NCI-H524 (cell line): ENCODE measurements at places on chromosomes 13 and 19.

- no peak for DNase-seq
Measured at GRCh38 chr19:40530091-40530901, 46.4 kb upstream of the SHKBP1 start.

GRCh38 chr13:73058432-73058735, 421 bp upstream of the KLF5 start:
- DNase-seq: no peak

GRCh38 chr13:110209950-110210603, 96.9 kb downstream of the COL4A1 start:
- no peak for DNase-seq

DNA sequence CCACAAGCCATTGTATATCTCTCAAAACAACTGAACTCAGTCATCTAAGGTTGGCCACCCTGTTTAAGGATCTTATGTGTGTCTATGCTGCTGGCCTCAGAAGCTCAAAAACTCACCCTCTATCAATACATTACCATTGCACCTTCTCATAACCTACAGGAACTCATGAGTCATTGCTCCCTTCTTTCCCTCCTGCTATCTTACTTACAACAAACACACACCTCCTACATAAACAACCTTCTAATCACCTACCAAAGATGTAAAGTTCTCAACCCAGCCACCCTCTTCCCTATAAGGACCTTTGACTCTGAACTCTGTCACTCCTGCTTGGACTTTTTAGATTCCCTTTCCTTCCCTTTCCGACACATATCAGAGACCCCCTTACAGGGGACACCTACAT, 13.3 kb upstream of the ZSCAN4 start:
- DNase-seq: no peak

DNA sequence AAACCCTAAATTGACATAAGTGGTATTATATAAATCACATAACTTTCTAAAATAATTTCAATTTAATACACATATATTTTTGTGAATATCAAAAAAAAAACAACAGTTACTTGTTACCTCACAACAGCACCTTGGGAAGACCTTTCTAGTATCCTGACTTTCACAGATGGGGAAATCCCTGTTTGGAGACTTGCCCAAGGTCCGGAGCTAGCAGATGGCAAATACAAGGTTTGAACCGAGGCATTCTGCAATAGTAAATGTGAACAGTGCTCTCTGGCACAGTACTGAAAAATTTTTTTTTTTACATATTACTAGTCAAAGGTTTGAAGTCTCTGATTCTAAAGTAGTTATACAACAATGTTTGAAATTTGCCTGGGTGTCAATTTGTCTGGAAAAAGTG, 104.5 kb downstream of the SUCLA2 start:
- peak; percentile 35 for DNase-seq

DNA sequence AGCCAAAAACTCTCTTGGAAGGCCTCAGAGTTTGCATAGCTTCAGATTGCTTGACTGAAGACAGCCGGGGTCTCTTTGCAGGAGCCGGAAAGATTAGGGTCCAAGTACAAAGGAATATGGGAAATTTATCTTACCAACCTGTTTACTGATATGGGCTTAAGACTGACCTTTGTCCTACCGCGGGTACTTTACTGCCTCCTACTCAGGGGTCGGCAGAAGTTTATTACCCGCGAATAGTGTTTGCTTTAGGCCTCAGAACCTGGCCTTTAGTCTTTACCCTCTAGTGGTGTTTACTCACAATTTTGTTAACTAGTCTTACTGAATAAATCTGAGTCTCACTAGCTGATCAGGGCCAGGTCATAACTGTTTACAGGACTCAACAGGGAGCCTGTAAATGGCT, 765.4 kb upstream of the SPRY2 start:
- no peak for DNase-seq

DNA sequence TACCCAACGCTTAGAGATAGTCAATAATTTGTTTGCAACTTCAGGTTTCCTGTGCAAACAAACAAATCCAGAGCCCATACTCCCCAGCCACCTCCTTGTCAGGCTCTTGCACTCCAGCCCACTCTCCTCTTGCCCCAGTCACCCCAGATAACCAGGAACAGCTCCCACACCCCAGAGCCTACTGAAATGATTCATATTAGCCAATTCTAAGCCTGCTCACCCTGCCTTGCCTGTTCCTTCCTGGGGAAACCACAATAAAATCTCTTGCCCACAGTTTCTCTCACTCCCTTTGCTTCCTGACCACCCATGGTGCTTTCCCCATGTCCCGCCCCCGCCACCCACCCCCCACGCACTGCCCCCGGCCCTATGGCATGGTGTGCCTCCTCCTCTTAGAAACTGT, 3.8 kb upstream of the ACTL9 start:
- DNase-seq: no peak

GRCh38 chr19:6509118-6509971, 7.2 kb upstream of the TUBB4A start:
- DNase-seq: no peak

DNA sequence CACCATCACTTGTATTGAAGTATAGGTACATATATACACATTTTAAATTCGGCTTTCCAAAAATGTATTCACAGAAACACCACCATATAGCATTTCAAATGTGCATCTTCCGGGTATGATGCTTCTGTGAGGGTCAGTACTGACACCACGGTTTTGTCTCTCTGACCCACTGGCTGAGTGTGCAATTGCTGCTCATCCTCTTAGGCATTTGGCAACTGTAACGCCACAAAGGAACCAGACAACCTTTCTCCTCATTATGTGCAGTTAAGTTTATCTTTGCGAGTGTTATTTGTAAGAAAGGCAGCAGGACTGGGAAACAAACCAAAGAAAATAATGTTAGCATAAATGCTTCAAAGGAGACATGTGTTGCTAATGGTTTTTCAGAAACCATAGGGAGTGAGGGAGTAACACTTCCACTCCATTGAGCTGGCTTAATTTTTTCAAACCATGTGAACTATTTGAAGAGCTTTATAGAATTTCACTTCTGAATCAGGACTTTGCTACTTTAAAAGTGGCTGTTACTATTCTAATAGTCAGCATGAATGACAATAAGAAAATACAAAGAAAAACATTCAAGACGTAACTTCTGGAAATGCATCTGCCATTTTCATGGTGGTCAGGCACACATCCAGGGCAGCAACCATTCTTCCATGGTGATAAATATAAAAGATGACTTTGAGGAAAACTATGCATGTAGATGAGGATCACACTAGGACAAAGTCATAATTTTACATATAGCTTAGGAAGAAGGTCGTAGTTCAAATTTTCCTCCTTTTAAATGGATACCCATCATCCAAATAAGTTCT, 423.3 kb downstream of the MZT1 start:
- no peak for DNase-seq

DNA sequence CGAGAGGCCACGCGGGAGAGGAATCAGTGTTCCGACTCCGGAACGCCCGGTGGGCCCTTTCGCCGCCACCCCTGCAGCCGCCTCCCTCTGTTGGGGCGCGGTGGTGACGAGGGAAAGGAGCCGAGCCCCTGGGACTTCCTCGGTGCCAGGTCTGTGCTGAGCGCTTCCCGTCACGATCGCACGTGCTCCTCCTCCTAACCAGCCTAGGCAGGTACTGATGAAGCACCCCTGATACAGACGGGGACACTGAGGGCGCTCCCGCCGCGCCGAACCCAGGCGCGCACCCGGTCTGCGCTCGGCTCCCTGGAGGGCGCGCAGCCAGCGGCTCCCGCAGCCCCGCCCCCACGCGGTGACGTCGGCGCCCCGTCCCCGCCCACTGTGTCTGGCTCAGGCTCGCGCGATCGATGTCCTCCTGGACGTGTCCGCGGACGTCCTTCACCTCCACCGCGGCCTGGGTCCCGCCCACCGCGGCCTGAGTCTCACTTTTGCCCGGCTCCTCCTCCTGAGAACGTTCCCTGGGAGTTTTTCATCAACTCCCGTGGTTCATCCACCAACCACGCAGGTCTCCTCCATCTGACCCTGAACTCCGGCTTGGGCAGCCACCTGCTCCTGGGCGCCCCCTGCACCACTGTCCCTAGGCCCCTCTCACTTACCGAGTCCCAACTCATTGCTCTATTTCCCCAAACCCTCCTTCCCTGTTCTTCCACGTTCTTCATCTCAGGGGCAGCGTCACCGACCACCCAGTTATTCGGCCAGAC, 2.6 kb upstream of the KLK15 start:
- peak; percentile 32 for DNase-seq

- DNase-seq: no peak
Measured at GRCh38 chr13:48112896-48113755, 18.2 kb upstream of the MED4 start.

- no peak for DNase-seq
Measured at GRCh38 chr13:21047591-21048282, 13.6 kb downstream of the LATS2 start.

DNA sequence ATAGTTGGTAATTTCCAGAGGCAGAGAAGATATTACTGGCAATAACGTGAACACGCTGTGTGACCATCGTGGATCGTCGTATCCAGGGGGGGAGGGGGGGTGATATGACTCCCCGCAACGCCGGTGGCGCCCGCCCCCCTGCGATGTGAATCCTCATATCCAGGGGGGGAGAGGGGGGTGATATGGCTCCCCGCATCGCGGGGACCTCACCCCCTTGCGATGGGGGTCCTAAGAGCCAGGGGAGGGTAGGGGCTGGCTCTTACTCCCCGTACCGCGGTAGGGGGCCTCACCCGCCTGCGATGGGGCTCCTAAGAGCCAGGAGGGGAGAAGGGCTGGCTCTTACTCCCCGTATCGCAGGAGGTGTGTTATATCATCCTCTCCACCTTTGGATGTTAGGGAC, 31.3 kb upstream of the RGCC start:
- DNase-seq: no peak

DNA sequence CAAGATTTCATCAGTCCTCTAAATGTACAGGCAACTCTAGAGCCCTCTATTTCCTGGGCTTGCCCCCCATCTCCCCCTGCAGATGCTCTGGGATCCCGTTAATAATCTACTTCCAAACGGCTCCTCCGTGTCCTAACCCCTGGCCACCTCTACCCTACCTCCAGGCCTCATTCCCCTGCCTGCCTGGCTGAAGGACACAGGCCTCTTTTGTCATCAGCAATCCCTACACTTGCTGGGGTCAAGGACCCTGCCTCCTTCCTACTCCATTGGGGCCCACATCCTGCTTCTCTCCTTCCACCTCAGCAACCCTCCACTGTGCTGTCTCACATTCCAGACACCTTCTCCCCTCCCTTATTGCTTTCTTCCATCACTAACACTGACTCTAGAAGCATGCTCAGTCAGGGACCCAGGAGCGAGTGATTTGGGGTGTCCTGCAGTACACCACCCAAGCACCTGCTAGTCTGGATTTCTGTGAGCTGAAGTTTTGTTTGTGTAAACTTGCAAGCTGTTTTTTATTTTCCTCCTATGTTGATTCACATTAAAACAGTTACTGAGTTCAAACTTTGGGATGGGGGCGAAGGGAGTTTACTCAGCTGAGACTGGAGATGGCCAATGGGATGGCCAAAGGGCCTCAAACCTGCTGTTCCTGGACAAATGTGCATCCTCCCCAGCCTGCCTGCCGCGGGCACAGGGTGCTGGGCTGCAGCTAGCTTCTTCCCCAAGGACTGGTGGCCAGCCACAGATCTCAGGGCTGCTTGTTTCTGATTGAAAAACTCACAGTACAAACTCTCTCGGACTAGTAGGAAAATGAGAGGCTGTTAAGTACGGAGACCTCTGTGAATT, 314.7 kb downstream of the FOXO1 start:
- no peak for DNase-seq

DNA sequence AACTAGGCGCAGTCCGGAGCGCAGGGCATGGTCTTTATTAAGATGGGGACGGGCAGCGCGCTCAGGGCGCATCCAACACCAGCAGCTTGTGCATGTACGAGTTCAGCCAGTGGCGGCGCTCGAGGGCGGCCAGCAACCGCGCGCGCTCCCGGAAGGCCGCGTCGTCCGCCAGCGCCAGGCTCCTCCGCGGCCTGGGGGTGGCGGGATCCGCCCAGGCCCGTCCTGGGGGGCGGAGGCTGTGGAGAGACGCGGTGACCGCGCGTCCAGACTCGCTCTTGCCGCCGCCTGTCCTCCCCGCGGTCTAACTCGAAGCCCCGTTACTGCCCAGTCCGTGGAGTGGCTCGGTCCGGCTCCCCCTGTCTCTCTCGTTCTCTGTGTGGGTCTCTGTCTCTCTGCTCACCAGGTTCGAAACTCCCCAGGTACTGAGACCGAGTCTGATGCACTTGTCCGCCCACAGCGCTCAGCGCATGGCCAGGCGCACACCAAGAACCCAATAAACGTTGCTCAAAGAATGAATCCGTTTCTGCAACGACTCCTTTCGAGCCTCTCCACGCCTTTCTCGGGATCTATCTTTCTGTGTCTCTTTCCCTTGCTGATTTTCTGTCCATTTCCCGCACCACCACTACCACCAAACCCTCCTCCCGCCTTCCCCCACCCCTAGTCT, 702 bp downstream of the PTH2 start:
- DNase-seq: peak; percentile 75

DNA sequence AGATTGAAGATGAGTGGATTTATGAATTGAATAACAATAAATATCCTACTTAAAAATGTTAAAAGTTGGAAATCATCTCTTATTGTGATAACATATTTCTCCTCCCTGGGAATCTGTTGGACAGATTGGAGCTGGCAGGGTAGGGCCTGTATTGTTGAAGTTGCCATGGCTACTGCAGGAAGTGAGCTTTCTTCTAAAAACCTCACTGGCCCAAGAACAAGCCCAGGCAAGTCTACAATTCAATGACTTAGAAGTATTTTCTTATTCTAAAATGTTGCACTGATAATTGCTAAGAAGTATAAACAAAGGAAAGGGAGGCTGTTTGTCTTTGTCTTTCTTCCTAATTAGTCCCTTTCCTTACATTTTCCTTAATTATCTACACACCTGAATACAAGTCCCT, 112.1 kb downstream of the DLEU7 start:
- DNase-seq: no peak

- no peak for DNase-seq
Measured at GRCh38 chr13:36192166-36192565, 22.2 kb downstream of the SOHLH2 start.

DNA sequence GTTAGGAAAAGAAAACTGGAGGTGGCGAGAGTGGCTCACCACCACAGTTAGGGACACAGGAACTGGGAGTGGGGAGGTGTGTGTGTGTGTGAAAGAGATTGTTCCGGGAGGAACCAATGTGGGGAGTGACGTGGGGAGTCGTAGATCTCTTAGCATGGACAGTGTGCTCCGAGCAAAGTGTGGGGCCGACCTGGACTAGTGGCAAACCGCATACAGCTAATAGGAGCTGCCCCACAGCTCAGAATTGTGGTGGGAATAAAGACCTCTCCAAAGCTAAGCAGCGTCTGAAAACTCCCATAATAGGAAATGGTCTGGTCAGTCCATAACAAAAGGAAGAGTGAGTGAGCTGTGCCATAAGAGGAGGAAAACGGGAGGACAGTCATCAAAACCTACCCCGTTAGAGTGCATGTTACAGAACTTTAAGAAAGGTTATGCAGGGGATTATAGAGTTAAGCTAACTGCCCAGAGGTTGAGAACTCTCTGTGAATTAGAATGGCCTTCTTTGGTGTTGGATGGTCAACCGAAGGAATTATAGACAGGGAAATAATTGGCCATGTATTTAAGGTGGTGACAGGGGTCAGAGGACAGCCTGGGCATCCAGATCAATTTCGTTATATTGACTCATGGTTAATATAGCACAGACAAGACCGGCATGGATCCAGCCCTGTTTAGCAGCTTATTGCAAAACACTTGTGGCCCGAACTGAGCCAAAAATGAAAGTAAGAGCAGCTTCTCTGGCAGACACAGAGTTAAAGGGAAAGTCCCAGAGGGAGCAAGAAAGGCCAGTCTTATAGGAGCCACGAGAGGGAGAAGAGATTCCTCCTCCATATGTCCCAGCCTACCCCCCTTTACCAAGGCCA, 8.9 kb upstream of the SLC15A1 start:
- DNase-seq: no peak
